Fibroblast of skin of left biceps (primary cell): ENCODE measurements at places on chromosomes 5 and 9.
A peak's percentile ranks its signal among the peaks of the same experiment; 100 is the strongest.

- no peak for DNase-seq
Observed at GRCh38 chr5:163613150-163613442, 107.7 kb downstream of the MAT2B start.

DNA sequence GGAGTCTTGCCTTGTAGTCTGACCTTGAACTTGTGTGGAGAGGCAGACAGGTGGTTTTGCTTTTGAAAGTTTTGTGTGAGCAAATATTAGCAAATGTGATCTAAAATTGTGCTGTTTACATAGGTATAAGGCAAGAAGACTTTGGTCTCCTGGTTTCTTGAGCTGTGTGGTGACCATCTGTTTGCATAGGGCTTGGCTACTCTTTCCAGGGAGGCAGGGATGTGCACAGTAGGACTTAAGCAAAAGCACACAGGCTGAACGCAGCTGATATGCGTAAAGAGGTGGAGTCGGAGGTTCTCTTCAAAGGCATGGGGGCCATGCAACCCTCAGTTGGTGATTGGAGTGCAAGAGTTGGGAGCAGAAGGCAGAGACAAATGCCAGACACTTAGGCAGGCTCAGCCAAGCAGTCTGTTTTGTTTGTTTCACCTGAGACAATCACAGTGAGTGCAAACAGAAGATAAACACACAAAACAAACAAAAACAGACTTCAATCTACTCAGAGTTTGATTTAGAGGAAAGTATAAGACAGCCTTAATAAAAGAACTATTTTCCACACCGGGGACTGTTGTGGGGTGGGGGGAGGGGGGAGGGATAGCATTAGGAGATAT is 744.2 kb downstream of the MTRR start:
- DNase-seq, result no peak

DNA sequence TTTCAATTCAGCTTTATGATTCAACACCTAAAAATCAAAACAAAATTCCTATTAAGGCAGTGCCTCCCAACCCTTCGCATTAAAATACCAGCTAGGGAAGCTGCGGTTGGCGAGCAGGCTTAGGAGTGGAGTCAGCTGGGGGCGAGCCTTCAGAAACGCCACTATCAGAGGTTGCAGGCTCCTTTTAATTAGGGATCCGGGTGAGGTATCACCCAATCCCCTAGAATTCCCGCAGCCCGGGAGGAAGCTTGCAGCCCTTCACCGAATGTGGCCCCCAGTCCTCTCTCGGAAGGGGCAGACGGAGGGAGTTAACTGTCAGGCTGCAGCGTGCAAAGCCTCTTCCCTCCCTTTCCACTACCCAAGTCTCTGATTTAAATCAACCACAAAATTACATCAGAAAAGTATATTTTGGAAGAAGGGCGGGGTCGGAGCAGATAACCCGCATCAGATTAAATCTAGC is 1.7 kb downstream of the STC2 start:
- DNase-seq, result peak; percentile 80

DNA sequence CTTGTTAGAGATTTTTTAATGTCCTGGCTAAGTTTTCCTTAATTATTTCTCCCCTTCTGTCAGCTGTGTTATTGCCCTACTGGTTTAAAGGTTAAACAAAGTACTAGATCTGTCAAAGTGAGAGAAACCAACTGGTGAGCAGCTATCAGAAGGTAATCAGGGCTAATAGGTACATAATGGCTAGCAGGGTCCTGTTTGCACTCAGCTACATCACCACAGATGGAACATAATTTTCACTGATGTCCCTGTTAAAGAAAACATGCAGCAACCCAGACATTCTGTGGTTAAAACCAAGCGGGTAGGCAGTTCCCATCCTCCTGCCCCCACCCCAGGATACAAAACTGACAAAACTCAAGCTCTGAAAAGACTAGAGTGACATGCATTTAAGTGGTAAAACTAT is 473.9 kb downstream of the NR2F1-AS1 start:
- DNase-seq, result no peak

DNA sequence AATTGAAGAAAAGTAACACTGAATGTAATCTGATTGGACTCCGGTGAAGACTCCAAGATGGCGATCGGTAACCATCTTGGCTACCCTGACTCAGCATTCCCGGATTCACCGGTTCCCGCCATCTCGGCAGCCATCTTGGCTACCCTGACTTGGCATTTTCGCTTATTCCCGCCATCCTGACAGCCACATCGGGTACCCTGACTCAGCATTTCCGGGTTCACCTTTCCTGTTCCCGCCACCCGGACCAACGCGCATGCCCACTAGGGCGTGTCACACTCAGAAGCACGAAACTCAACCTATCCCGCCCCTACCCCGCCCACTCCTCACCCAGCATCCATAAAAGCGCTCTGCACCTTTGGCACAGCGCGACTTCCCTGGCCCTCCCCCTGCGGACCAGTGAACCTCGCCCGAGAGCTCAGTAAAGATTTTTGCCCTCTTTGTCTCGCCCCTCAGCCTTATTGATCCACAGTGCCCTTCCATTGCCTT is 17.2 kb downstream of the SPTLC1 start:
- DNase-seq, result no peak

- no peak for DNase-seq
Observed at GRCh38 chr9:121893786-121894185, 199.3 kb downstream of the TTLL11 start.
